HT-29 (cell line): ENCODE measurements at places on chromosomes 5 and 9.
A peak's percentile ranks its signal among the peaks of the same experiment; 100 is the strongest.

GRCh38 chr5:36657563-36657995 lies 51.2 kb downstream of the SLC1A3 start:
- no peak for DNase-seq

DNA sequence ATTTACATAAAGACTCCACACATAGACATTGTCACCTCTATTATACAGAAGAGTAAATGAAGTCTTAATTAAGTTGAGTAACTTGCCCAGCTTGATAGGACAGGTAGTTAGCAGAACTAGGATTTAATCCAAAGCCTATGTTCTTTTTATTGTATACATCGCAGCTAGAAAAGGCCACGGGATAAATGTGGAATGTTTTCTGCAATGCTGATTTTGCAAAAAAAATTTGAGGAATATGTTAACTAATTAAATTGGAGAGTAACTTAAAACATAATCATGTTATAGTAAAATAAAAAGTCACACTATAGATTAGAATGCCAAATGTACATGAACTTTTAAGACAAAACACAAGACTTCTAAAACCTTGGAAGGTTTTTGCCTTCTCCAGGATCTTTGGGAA lies 41.1 kb downstream of the POLK start:
- no peak for DNase-seq

DNA sequence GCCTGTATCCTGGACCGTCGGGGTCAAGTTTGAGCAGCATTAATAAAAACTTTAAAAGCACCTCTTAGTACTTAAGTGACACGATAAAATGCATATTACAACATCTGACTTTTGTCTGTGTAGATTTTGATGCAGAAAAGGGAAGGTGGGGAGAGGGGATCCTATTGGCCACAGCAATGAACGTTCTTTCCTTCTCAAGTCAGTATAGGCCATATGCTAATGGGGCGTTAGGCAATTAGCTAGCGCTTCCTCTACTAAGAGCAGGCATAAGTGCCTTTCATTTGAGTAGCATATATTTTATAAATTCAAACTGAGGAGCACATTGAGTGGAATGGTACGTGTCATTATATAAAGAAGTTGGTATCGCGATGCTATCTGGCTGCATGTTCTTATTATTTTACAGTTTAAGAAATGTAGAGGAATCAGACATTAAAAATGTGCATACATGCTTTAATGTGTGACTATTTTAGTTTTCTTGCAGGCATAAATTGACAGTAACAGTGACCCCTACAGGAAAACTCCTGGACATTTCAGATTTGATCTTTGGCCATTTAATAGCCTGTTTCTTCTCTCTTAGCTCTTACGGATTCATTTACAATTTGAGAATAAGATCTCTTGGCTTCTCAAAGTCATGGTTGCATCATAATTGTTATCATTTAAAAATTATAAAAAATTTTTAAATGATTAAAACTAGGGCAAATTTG lies 1.1 kb upstream of the GNA14 start:
- DNase-seq, result peak; percentile 79

- no peak for DNase-seq
Observed at GRCh38 chr9:104092875-104093600, 1.1 kb upstream of the SMC2 start.

DNA sequence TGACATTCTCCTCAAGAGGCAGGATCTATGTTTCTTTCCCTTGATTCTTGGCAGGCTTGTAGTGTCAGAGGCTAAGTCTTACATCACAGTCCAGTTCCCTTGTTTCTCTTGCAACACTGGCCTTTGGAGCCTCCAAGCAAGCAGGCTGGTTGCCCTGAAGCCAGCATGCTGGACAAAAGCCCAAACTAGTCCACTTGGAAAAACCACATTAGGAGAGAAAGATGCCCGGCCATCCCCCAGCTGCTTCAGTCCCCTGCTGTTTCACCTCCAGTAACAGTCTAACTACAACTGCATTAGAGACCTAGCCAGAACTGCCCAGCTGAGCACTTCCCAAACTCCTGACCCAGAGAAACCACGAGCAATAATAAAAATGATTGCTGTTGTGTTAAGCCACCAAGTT lies 87.6 kb downstream of the ADAMTS6 start:
- DNase-seq, result no peak

- DNase-seq, result peak; percentile 30
Observed at GRCh38 chr9:111992523-111992922, 95.9 kb downstream of the UGCG start.

DNA sequence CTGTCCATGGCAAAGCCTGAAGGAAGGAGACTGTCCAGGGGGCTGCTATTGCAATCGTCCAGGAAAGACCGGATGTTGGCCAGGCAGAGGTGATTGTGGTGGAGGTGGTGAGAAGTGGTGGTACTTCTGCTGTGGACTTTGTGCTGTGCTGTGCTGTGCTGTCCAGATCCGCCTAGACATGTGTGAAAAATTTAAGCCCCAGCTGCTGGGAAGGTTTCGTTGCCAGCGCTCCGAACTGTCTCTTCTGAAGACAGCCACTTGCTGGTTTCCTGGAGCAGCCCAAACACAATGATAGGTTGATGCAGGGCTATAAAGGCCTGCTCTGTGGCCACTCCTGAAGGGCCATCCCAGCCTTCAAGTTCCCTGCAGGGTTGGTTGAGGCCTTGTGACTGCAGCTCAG lies 223.0 kb upstream of the MPDZ start:
- DNase-seq, result no peak

DNA sequence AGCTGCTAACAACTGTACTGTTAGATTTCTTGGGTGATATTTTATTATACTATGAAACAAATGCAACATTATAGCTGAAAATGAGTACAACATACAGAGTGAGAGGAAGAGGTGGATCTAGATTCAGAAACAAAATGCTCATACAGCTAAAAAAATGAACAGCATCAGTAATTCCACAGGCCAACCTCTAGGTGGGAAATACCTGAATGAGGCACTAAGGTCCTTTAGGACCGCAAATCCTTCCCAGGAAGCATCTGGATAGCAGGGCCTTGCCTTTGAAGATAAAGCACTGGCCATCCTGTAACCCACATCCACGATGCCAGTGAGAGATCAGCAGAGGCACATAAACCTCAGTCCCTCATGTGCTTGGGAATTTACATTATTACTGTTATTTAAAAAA lies 310.8 kb downstream of the YTHDC2 start:
- DNase-seq, result no peak

GRCh38 chr5:61933787-61934626 lies 372.0 kb upstream of the KIF2A start:
- peak; percentile 73 for DNase-seq

GRCh38 chr5:179378116-179378440 lies 32.8 kb upstream of the ADAMTS2 start:
- no peak for DNase-seq

DNA sequence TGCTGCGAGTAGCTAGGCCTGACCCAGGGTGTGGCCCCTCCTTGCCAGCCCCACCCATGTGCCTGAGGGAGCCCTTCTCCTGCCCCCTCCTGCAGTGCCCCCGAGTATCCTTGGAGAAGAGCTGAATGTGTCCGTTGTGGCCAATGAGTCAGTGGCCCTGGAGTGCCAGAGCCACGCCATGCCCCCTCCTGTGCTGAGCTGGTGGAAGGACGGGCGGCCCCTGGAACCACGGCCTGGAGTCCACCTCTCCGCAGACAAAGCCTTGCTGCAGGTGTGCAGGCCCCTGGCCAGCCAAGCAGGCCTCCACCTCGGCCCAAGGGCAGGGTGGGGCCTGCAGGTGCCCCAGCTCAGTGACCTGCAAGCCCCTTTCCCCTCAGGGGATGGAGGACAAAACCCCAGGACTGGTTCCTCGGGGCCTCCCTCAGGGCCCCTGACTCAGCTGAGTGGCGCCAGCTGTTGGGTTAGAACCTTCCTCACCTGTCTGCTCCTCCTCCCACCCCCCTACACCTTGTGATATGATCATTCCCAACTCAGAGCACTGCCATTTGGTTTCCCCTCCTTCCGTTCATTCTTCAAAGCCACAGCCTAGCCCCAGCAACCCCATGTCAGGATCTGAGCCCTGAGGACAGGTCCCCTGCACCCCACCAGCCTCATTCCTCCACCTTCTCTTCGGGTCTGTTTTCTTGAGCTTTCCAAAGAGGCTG lies 80.0 kb upstream of the ASS1 start:
- no peak for DNase-seq

GRCh38 chr9:110958847-110959246 lies 79.4 kb downstream of the LPAR1 start:
- DNase-seq, result no peak

GRCh38 chr9:25975667-25976066 lies 297.4 kb upstream of the TUSC1 start:
- DNase-seq, result no peak

DNA sequence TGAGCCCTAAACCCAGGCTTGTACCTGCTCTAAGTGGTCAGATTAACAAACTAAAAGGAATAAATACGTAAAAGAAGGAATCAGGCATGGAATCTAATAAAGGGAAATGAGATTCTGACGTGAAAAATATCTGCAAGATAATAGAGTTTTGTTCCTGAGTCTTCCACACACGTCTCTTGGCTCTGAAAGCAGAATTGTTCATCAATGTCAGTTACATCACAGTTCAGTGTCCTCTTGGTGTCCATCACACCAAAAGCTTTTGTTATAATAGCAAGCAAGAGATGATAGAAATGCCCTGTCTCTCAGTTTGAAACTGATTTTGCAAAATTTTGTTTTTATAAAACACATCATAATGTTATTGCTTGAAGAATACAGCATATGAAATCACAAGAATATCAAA lies 34.7 kb upstream of the NMUR2 start:
- no peak for DNase-seq

DNA sequence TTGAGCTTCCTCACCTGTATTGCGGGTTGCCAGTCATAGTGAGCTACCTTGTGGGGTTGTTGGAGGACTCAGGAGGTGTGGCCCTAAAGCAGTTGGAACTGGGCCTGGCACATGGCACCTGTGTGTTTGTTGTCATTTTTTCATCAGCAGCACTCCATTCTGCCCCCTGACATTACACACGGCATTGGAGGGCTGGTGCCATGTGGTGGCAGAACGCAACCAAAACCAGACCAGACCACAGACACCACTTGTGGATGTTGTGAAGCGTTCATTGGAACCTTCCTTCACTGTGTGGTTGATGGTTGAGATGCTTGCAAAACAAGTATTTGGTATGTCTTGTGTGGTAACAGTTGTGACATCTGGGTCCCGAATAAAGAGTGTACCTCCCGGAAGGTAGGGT lies 113.2 kb upstream of the ERCC6L2 start:
- DNase-seq, result no peak

- no peak for DNase-seq
Observed at GRCh38 chr9:127539982-127540663, 72.0 kb upstream of the STXBP1 start.

DNA sequence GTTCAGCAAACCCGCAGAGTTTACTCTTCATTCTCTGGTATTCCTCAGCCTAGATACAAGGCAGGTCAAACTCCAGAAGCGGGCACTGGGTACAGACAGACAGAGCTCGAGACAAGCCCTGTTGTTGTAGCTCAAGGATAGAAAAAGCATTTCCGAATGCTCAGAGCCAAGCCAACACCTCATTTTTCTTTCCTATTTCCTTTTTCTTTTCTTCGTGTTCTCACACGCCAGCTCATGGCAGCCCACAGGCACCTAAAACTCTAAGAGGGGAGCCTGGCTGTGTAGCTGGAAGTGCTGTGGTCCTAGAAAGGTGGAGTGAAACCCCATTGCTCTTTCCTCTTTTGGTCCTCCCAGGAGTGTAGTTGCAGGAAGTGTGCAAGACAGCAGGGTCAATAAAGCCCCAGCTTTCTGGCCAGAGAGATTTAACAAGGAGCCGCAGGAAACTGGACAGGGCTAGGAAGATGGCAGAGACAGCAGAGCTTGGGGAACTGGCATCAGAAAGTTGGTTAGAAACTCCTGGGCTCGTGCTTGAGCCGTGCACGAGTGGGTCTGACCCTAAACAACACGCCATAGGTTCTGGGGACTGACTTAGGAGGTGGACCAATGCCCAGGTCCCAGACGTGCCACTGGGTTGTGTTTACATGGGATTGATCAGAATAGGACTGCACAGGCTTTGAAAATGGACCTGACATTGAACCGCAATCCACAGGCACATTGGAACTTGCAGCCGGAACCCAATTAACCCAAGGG lies 41.6 kb downstream of the ADAMTS2 start:
- DNase-seq, result no peak

- DNase-seq, result no peak
Observed at GRCh38 chr5:76365561-76365960, 37.5 kb upstream of the IQGAP2 start.

DNA sequence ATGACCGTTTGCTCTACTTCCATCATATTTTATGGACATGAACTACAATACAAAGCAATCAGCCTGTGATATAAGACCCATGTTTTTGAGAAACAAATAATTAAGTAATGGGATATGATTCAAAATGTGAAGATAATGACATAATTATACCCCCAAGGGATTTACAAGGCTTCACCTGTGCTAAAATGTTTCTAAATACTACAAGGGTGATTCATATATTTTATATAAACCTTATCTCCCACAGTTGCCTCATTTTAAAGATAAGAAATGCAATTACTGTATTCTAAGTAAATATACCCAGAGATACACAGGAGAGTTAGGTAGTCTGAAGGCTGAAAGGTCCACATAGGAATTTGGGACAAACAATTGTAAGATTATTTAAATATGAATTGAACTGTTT lies 662.0 kb upstream of the CHD1 start:
- no peak for DNase-seq

DNA sequence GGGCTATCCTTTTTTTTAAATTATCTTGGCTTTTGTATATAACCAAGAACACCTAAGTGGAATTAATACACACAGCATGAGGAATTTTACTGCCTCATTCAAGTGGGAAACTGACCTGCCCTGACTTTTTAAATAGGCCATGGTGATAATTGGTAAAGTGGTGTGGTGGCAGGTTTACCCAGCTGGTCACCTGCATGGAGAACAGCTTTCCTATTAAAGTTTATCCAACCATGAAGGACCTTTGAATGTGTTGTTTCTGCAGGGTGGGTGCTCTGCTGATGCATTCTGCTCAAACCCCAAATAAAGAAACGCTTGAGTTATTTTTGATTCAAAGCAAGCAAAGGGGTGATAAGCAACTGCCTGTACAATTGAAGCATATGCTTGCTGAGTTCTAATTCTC lies 261.0 kb upstream of the GRIN3A start:
- no peak for DNase-seq

- no peak for DNase-seq
Observed at GRCh38 chr5:64918083-64918482, 149.4 kb downstream of the CWC27 start.

GRCh38 chr9:126093771-126094170 lies 232.9 kb upstream of the MVB12B start:
- no peak for DNase-seq

- no peak for DNase-seq
Observed at GRCh38 chr9:77753180-77753579, 105.1 kb upstream of the GNA14 start.

DNA sequence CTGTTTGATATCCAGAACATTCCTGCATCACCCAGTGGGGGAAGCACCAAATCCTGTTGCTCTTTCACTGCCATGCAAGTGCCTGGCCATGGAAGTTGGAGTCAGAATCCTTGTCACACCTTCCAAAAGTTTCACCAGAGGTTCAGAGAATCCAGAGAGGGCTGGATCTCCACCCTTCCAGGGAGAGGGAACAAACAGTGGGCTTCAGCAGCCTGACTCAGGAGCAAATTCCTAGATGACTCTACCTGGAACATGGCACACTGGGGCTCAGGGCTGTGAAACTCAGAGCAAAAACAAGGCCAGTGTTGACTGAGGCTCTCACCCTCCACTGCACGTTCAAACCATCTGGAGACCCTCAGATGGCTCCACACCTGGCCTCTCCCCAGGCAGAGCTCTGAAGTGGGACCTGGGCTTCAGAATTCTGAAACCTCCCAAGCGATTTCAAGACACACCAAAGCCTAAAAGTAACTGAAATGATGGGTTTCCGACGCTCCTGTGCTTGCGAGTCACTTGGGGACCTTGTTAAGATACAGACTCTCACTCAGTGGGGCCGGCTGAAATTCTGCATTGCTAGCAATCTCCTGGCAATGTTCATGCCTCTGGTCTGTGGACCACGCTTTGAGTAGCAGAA lies 205.9 kb downstream of the AUH start:
- DNase-seq, result no peak
